ENCODE measurements at places on chromosomes 16 and 17. TPM values are rescaled to one million over a fixed set of nuclear protein-coding genes. Genes with fewer than 3 reads are reported as not detected.

- DNase-seq: peak; percentile 27
Measured at GRCh38 chr16:69465083-69465721, 40.8 kb downstream of the CYB5B start.

DNA sequence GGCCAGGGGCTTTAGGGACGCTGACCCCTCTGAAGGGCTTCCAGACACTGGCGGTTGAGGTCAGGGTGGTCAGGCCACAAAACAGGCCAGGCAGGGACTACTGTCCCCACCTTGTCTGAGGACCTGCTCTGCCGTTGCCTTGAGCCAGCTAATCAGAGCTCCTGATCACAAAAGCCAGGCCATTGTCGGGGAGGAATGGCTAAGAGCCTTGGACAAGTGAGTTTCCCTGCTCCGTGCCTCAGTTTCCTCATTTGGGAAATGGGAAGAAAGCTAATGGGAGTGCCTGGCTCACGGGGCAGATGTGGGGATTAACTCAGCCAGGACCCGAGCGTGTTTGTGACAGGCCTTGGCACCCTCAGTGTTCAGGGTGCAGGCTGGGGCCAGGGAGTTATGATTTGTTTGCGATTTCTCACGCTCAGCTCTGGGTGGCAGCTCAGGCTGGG lies 246.5 kb upstream of the CIBAR2 start:
- DNase-seq: no peak

KIF18B gene
- 7.6 TPM for total RNA-seq

GRCh38 chr16:86826941-86827340 lies 248.6 kb downstream of the FOXL1 start:
- DNase-seq: no peak

SLFN14 gene
- not detected for total RNA-seq

HEATR9 gene
- total RNA-seq: not detected

GRCh38 chr17:70934835-70935234 lies 765.5 kb downstream of the KCNJ2 start:
- DNase-seq: no peak

CETP gene
- not detected for total RNA-seq

DNA sequence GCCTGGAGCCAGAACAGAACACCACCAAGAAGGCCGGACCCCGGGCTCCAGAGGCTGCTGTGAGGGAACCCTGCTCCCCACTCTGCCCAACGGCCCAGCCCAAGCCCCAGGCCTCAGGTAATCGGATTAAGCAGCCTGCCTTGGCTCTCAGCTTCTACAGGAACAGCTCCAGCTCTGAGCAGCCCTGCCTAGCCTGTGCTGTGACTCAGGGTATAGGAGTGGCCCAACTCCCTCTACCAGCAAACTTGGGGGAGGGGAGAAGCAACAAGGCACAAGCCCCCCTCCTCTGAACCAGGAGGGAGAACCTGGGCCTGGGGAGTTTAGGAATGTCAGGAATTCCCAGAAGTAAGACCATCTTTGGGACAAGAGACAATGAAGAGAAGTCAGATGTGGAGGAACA lies 849 bp upstream of the SOX15 start:
- no peak for DNase-seq

NACA2 gene
- total RNA-seq: not detected

GRCh38 chr16:9219813-9220212 lies 128.4 kb downstream of the HAPSTR1 start:
- no peak for DNase-seq

TPSAB1 gene
- total RNA-seq: 9.4 TPM

CRHR1 gene
- total RNA-seq: not detected

Data from transverse colon (tissue), 4 donors.